ENCODE measurements at places on chromosomes 6 and 20.

DNA sequence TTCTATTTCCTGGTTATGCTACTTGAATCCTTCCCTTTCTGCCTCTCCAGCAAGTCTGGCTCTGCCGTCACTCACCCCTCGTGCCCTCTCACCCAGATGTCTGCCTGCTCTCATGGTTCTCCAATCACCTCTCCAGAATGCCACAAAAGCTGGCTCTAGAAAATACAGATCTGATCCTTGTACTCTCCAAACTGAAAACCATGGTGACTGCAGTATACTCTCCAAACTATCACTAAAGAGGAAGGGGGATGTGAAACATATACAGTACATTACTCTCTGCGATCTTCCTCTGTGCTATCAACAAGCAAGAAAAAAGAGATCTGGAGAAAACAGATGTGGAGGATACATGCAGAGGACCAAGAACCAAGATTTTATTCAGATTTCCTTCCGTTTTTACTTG lies 91.1 kb downstream of the ATXN1 start:
- DNase-seq, result no peak

DNA sequence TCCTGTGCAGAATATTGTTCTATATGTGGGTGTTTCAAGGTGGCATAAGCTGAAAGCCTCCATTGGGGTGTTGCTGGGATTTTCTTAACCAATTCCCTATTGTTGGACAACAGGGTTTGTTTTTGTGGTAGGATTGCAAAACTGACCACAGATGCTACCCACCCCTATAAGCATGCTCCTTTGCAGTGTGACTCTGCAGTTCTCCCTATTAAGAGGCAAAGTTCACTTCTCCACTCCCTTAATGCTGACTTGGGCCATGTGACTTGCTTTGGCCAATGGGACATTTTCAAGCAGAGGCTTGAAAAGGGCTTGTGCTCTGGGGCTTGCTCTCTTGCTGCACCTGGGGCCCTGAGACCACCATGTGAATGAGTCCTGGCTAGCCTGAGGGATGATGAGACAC lies 8.5 kb upstream of the ANGPT4 start:
- DNase-seq, result no peak

DNA sequence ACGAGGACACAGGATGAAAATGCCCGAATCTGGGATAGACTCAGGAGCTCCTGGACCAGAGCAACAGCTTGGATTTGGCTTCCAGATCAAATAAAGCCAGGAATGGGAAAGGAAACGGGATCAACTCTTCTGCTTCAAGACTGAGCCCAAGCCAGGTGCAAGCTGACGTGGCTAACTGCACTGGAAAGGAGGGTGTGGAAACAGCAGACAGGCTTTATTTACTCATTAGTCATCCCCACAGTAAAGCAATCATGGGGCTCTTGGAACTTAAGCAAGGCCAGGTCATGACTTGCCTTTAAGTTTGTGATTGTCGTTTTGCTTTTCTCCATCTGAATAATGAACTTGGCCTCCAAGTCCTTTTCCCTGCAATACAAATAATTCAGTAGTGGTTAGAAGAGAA lies 45.2 kb downstream of the KIF16B start:
- no peak for DNase-seq

- DNase-seq, result no peak
Observed at GRCh38 chr6:129740013-129740412, 30.0 kb upstream of the ARHGAP18 start.

GRCh38 chr20:59933849-59934585 lies 580 bp upstream of the SYCP2 start:
- DNase-seq, result peak; percentile 65

GRCh38 chr20:2462484-2462883 lies 8.1 kb downstream of the SNRPB start:
- DNase-seq, result no peak

DNA sequence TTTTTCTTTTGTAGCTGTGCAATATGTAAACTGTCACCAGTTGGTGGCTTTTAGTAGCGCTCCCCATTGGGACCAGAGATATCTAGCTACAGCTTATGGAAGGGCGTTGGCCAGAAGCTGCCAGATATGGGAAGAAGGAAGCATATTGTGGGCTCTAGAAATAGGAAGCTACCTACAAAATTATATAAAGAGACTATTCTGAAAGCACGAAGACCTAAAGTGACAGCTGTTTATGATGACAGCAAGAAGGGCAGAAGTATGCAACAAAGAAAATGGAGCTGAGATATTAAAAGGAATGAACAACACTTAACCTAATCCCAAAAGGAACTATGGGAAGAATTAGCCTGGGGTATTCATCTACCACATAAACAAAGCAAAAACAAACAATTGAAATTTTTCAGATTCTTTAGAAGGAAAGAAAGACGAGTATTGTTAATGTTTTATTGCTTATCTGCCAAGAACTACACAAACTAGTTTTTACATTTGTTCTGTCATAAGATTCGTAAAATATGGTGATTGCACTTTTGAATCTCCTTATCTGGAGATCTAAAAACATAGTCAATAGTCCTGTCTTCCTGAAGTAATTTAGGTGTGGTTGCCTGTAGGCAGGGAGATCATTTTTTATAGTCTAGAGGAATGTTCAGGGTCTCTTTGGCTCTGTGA lies 81.6 kb downstream of the NCOA7 start:
- DNase-seq, result no peak

GRCh38 chr6:113363866-113364265 lies 493.3 kb upstream of the MARCKS start:
- no peak for DNase-seq

- DNase-seq, result no peak
Observed at GRCh38 chr6:32086661-32087573, 22.2 kb downstream of the TNXB start.

- no peak for DNase-seq
Observed at GRCh38 chr6:160279850-160280249, 21.2 kb upstream of the SLC22A2 start.

DNA sequence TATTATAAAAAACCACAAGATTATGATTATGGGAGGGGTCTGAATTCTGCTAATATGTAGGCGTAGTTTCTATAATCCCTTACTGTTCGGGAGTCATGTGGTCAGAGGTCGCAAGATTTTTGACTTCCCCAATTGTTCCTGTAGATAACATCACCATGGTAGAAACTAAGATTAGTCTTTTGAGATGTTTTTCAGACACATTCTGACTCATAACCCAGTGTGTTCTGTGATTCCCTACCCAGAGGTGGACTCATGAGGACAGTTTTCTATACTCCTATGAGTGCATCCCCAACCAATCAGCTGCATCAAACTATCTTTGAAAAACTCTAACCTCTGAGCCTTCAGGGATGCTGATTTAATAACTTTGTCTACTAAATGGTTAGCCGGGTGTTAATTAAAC lies 175.5 kb downstream of the RFPL4B start:
- no peak for DNase-seq

DNA sequence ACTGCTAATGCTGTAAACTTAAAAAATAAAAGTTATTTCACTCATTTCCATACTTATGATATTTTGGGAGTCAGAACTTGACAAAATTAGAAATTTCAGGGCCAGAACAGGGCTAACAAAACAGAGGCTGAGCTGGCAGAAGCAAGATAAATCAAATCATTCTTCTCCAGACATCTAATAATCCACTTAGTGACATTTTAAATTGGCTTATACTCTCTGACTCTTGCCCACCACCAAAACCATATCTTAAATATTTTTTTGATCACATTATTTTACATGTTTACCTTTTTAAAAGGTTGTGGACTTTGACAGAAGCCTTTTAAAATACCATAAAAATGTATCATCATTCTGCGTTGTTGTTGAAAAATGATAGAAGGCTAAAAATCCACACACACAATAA lies 116.5 kb downstream of the LMBRD1 start:
- no peak for DNase-seq

- no peak for DNase-seq
Observed at GRCh38 chr6:107064579-107065065, 36.6 kb downstream of the MTRES1 start.

GRCh38 chr6:14450133-14450504 lies 332.5 kb downstream of the CD83 start:
- DNase-seq, result no peak

DNA sequence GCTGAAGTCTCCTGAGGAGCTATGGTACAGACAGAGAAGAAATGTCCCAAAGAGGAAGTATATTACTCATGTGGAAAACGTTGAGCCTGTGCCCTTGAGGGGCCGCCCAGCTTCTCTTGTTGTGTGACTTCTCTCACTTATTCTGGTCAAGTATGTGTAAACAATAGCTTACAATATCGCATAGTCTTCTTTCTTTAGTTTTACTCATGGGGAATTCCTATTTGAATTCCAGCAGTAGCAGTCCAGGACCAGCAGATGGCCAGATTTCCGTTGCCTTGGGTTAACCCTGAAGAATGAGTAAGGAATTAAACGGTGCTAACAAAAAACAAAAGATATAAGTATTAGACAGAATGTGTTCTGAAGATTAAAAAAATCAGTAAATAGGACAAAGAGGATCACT lies 522.0 kb upstream of the GJE1 start:
- DNase-seq, result no peak

- DNase-seq, result no peak
Observed at GRCh38 chr20:17794400-17794799, 94.6 kb downstream of the BANF2 start.

- DNase-seq, result no peak
Observed at GRCh38 chr6:159446340-159446739, 246.7 kb downstream of the SOD2 start.

DNA sequence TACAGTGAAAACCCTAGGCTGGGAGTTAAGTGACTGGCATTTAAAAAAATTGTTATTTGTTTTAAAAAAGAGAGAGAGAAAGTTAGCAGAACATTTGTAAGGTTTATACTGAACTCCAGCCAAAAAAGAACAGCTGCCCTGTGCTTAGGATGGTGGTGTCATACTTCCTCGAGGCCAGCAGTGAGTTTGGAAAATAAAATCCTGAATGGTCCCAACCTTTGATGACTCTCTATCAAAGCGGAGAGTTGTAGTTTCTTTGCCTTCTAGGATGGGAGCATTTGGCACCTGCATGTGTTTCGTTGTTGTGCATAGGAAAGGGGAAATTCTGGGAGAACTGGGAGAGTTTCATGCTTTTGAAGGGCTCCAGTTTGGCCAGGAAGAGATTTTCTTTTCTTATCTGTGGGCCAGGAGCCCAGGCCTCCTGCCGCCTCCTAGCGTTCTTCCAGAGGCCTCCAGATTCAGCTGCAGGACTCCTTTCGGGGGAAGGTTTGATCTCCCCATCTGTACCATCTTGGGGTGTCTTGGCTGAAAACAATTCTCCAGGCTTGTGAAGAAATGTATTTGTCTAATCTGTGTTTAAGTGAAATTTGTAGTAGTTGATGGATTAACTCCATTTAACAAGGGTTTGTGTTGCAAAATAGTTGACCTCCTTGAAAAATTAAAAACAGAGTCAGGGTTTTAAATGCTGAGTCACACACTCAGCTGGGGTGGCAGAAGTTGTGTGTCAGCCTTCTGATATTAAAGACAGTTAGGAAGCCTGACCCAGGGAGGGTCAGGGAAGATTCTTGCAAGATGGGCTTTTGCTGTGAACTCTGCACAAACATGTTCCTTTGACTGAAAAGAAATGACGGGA lies 63.4 kb downstream of the TXNDC5 start:
- no peak for DNase-seq

- no peak for DNase-seq
Observed at GRCh38 chr20:48705240-48706115, 122.3 kb downstream of the PREX1 start.

GRCh38 chr20:60817891-60818290 lies 434.2 kb upstream of the CDH4 start:
- no peak for DNase-seq

DNA sequence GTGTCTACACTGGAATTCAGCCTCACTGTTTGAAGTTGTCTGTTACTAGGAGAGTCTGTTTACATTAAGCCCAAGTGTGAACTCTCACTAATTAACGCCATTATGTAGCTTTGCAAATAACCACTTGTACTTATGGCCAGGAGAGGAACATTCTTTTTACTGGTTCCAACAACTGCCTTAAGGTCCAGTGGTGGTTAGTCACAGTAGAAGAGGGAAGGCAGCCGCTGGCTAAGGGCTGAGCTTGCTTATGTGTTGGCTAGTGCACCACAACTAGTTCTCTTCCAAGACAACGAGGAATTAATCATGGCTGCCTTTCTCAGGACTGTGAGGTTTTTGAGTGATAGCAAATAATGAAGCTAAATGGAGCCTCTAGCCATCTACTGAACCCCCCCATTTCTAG lies 14.9 kb upstream of the SLC22A23 start:
- no peak for DNase-seq

DNA sequence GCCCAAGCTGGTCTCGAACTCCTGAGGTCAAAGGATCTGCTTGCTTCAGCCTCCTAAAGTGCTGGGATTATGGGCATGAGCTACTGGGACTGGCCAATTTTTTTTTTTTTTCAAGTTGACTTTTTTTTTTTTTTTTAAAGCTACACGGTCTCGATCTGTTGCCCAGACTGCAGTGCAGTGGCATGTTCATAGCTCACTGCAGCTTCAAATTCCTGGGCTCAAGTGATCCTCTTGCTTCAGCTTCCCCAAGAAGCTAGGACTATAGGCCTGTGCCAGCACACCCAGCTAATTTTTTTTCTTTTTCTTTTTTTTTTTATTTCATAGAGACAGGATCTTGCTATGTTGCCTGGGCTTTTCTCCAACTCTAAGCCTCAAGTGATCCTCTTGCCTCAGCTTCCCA lies 59.5 kb downstream of the NCOA3 start:
- DNase-seq, result no peak

GRCh38 chr20:44324343-44324742 lies 12.5 kb upstream of the R3HDML start:
- DNase-seq, result no peak

GRCh38 chr20:8844179-8844578 lies 224.7 kb upstream of the PLCB4 start:
- DNase-seq, result no peak

DNA sequence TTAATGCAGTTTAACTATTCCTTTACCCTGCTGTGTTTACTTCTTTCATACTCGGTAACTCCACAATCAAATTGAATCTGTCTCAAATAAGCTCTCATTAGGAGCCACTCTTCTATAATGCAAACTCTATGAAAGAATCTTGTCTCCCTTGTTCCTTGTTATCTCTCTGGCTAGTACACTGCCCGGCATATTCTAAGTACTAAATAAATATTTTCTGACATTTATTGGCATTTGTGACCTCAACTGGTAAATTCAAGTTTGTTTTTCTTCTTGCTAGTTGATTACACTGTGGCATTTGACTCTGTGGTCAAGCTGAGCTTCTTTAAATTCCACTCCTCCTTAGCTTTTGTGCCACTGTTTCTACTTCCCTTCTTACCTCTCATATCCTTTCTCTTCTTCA lies 237.6 kb upstream of the KHDRBS2 start:
- no peak for DNase-seq

GRCh38 chr20:10077886-10078285 lies 43.1 kb downstream of the ANKEF1 start:
- DNase-seq, result no peak

DNA sequence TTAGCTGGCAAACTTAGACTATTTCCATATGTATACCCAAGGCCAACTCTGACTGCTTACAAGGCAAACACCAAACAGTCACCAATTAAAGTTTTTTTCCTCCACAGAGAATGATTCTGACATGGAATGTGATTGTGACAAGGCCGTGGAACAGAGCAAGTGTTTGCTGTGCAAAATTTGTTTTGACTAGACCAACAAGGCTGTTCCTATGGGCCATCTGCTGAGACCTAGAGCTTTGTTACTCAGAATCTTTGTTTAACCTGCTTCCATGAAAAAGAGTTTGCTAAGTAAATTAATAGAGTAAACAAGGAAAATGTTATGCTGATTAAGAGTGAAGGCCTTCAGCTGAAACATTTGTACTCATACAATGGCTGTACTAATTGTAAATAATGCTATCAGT lies 51.6 kb upstream of the IMPG1 start:
- no peak for DNase-seq

All from activated T-helper 1 cell treated with Interleukin-2 at 50 U/mL for 16 hours (primary cell).